Kidney (tissue), 22 donors: ENCODE measurements at places on chromosomes 6 and 20.

DNA sequence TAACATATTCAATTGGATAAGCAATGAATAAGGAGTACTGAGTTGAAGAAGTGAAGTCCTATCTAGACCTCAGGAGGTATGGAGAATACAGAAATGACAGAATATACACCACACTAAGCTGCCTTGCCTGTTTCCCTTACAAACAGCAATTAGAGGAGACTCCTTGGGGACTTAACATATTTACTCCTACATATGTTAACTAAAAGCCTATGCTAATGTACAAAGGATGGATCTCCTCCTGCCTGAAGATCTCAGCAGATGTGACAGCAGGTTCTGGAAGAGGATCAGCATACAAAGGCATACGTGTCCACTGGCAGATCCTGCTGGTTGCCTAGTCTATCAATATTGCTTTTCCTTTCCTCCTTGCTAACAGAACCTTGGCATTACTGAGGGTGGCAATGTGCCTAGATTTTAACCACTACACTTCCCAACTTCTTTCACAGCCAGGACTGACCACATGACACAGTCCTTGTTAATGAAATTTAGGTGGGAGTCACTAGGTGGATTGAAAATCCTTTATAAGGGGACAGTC, 29.6 kb downstream of the PRKN start:
- DNase-seq: no peak

- DNase-seq: no peak
Measured at GRCh38 chr6:165306955-165307354, 2.5 kb downstream of the C6orf118 start.

GRCh38 chr6:13351271-13351670, 22.9 kb upstream of the TBC1D7 start:
- no peak for DNase-seq

GRCh38 chr6:168243812-168244376, 75.7 kb downstream of the DACT2 start:
- DNase-seq: no peak

DNA sequence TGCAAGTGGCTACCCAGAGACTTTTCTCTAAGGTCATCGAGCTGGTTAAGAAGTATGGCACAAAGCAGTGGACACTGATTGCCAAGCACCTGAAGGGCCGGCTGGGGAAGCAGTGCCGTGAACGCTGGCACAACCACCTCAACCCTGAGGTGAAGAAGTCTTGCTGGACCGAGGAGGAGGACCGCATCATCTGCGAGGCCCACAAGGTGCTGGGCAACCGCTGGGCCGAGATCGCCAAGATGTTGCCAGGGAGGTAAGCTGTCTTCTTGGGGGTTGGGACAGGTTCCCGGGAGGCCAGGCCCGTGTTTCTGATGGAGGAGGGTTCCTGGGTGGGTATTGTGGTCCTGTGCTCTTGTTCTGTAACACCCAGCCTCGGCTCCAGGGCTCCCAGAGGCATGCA, 19.9 kb downstream of the MYBL2 start:
- no peak for DNase-seq

GRCh38 chr6:31900917-31901414, 920 bp downstream of the ZBTB12 start:
- DNase-seq: peak; percentile 38

GRCh38 chr6:95280686-95281273, 296.6 kb upstream of the MANEA start:
- DNase-seq: no peak

DNA sequence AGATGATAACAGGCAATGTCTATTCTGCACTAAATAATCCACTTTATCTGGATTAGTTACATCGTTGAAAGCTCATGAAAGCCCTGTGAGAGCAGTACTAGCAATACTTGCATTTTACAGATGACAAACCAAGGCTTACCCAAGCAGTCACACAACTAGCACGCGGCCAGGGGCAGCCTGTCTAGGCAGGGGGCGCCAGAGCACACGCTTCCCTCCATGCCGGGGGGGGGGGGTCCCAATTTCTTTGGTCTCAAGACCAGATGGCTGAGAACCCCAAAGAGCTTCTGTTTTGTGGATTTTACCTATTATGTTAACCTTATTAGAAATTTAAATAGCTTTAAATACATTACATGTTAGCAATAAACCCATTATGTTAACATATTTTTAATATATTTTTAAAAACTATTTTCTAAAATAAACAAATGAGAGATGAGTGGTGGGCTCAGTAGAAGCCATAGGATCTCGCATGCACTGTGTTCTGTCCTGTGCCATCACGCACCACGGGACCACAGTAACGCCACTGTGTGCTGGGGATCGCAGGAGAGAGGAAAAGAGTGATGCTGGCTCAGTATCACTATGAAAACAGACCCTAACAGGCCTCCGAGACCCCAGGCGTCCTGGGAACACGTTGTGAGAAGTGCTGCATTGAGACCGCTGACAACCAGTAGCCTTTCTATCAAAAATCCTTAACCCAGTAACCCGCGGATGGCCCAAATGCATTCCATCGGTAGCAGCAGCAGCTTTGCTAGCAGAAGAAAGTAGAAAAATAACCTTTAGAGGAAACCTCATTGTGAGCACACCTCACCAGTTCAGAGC, 5.3 kb upstream of the PRR18 start:
- peak; percentile 68 for DNase-seq

DNA sequence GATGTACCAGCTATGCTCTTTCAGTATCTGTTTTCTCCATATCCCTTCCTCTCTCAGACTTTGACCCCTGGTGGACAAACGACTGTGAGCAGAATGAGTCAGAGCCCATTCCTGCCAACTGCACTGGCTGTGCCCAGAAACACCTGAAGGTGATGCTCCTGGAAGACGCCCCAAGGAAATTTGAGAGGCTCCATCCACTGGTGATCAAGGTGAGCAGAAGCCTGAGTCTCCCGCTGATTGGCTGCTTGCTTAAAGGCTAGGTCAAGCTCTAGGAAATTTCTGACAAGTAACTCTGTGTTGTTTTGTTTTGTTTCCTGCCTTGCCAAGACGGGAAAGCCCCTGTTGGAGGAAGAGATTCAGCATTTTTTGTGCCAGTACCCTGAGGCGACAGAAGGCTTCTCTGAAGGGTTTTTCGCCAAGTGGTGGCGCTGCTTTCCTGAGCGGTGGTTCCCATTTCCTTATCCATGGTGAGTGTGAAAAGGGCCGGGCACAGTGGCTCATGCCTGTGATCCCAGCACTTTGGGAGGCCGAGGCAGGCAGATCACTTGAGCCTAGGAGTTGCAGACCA, 28.6 kb downstream of the C6orf89 start:
- DNase-seq: no peak

- DNase-seq: no peak
Measured at GRCh38 chr6:116176596-116176995, 50.7 kb upstream of the COL10A1 start.

DNA sequence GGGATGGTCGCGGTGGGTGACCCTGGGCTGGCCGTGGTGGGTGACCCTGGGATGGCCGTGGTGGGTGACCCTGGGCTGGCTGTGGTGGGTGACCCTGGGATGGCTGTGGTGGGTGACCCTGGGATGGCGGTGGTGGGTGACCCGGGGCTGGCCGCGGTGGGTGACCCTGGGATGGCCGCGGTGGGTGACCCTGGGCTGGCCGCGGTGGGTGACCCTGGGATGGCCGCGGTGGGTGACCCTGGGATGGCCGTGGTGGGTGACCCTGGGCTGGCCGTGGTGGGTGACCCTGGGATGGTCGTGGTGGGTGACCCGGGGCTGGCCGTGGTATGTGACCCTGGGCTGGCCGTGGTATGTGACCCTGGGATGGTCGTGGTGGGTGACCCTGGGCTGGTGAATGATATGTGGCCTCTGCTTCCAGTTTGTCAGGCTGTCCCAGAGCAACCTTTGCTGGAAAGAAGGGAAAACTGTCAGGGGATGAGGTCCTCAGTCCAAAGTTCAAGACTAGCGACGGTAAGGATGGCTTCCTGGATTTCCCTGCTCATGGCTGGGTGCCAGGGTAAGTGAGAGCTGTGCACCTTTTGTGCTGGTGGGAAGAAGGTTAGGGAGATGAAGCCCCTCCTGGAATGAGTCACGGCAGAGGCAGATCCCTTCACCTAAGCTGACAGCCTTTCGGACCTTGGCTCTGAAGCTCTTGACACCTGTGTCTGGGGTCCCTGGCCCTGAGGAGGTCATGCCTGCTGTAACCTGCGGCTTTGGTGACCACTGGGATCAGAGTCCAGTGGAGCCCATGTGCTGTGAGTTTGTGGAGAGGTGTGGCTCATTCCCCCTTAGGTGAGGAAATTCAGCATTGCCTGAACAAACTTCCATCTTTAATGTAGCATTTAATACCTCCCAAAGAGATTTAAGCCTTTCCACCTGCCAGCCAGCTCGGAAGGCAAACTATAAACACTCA, 19.1 kb upstream of the PCMTD2 start:
- DNase-seq: no peak

DNA sequence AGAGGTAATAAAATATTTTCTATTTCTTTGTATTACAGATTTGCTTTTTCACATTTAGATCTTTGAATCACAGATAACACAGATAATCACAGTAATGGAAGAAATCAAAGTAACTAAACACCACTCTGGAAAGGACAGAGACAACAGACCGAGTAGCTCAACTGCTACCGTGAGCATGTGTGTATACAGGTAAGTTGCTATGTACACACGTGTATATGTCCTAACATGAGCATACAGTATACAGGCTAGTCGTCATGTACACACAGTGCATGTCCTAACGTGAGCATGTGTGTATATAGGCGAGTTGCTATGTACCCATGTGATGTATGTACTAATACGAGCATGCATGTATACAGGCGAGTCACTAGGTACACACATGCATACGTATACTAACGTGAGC, 379.0 kb downstream of the THBS2 start:
- DNase-seq: no peak

GRCh38 chr20:49955167-49955566, 19.0 kb downstream of the RNF114 start:
- no peak for DNase-seq

GRCh38 chr20:42118409-42119125, 500.4 kb upstream of the CHD6 start:
- no peak for DNase-seq

GRCh38 chr6:159170333-159170672, 1.1 kb downstream of the FNDC1 start:
- DNase-seq: no peak

DNA sequence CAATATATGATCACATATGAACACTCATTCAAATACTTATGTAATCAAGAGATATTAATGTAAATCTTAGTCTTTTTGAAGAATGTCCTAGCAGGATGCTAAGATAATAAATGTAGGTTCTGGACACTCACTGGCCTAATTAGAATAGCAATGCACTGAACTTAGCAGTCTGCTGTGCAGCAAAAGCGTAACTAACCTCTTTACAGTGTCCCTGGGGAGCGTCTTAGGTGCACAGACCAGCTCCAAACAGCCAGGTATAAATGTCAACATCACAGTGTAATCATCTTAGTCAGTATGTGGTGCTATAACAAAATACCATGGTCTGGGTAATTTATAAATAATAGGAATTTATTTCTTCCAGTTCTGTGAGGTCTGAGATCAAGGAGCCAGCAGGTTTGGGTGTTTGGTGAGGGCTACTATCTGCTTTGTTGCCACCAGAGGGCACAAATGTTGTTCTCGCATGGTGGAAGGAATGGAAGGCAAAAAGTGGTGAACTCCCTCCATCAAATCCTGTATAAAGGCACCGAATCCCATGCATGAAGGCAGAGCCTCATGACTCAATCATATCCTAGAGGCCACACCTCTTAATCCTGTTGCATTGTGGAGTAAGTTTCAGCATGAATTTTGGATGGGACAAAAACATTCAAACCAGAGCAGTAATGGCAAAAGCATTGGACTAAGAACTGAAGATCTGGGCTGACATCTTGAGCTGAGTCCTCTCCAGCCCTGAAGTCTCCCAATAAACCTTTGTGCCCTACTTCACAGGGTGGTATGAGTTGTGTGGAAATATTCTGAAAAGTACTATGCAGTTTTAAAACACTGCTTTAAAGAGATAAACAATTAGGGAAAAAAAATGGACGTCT, 41.8 kb upstream of the FOXO3 start:
- no peak for DNase-seq

GRCh38 chr20:17968366-17969277, at the start of the genes MGME1 and SNX5:
MGME1 (plus strand) TSS chr20:17969018; CDS start chr20:17969860, 842 bp downstream.
SNX5 (minus strand) TSS chr20:17968794; CDS start chr20:17968425, 369 bp downstream.
- DNase-seq: peak; percentile 100

DNA sequence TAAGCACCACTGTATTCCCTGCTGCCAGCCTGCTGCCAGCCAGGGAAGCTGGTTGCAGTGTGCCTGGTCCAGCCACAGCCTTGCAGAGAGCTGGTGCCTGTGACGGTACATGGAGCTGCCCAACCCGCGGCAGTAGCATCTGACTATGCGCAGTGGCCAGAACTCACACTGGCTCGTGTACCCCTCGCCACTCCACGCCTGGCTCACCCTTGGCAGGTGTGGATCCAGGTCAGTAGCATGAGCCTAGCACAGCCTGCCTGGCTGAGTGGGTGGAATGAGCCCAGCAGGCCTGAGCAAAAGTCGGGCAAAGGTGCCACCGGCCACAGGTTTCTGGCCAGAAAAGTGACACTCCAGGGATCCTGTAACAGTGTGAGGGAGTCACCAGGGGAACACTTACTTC, 361.7 kb upstream of the MAP3K7 start:
- DNase-seq: no peak

DNA sequence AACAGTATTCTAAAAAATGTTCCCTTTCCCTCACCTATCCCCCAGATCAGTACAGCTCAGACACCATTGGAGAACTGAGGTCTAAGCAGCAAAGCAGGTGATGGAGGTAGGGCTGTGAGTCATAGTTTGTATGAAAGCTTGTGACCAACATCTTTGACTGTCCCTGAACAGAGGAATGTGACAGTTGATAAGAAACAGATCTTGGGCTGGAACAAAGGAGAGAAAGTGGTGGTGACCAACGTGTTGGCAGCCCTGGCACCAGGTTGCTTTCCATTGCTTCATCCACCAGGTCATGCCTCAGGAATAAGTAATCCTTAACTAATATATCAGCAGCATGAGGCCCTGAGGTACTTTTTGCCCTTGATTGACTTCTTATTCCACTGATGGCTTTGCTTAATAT, 19.9 kb upstream of the CRIP3 start:
- DNase-seq: no peak

DNA sequence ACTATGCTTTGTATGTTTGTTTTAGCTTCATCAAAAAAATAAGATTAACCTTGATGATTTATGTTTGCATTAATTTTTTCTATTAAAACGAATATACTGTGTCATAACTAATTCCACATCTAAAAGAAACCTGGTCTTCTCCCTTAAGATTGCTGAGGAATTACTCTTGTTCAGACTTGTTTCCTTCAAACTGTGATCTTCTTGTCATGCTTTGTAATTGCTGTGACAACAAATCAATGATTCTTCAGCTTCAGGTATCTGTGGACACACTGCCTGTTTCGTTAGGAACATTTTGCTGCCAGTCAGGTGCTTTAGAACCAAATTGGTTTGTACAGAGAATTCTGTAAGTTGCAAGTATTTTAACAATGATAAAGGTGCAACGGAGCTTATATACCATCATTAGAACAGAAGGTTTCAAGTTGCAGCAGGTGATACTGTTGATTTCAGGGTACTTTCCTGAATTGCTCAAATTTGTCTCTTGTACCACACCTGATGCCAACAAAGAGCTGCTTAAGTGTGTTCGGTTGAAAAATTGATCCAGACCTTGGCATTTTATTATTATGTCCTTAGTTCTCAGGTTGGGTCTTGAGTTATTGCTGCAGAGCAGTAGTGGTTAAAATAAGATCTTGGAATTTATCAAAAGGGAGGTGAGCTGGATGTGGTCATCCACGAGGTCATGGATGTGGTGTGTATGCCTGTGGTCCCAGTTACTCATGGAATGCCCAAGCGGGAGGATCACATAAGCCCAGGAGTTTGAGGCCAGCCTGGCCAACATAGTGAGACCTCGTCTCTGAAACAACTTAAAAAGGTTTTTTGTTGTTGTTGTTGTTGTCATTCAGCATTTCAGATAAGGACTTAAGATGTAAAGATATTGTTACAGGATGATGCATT, 19.5 kb downstream of the SYTL3 start:
- DNase-seq: no peak

- no peak for DNase-seq
Measured at GRCh38 chr20:4950437-4950836, 50.9 kb downstream of the SLC23A2 start.
